Activated naive CD4-positive, alpha-beta T cell treated with anti-CD3 and anti-CD28 coated beads, Interleukin-2, amount 50 U/mL, for 72 hours (primary cell): ENCODE measurements at places on chromosomes 3 and 15. TPM values are rescaled to one million over a fixed set of nuclear protein-coding genes. Genes with fewer than 3 reads are reported as not detected.

The ATR gene
- 45.0 TPM for total RNA-seq

The SKOR1 gene
- total RNA-seq = not detected

The POLQ gene
- total RNA-seq = 8.9 TPM

The ISLR gene
- total RNA-seq = not detected

The TJP1 gene
- total RNA-seq = 0.30 TPM

The PLXNB1 gene
- total RNA-seq = 3.0 TPM

The GCSAM gene
- 5.2 TPM for total RNA-seq

The NUSAP1 gene
- 181 TPM for total RNA-seq

The C3orf20 gene
- total RNA-seq = not detected

The ERICH6 gene
- not detected for total RNA-seq

The SH3BP5 gene
- total RNA-seq = 18.9 TPM

The CLRN1 gene
- not detected for total RNA-seq

The SLC12A1 gene
- total RNA-seq = not detected

The ARRDC4 gene
- total RNA-seq = 0.66 TPM

The AP4E1 gene
- total RNA-seq = 14.3 TPM

The TNFSF10 gene
- 99.9 TPM for total RNA-seq

The XCR1 gene
- not detected for total RNA-seq

The RPP25 gene
- 6.6 TPM for total RNA-seq

The APOD gene
- total RNA-seq = 0.30 TPM

The VEPH1 gene
- not detected for total RNA-seq

The MCTP2 gene
- 31.4 TPM for total RNA-seq

The GREM1 gene
- not detected for total RNA-seq

The GOLGA6L4 gene
- total RNA-seq = 0.80 TPM

The DTWD1 gene
- total RNA-seq = 22.0 TPM

The REC114 gene
- total RNA-seq = not detected

The GRAMD2A gene
- total RNA-seq = not detected

The KLHL6 gene
- total RNA-seq = 47.0 TPM

The DUOX1 gene
- total RNA-seq = 0.05 TPM

The P2RY14 gene
- 0.68 TPM for total RNA-seq

The C3orf52 gene
- total RNA-seq = 11.2 TPM

The STRIT1 gene
- total RNA-seq = not detected

The C3orf70 gene
- total RNA-seq = not detected
